Aorta (tissue), 5 donors: ENCODE measurements at places on chromosomes 5 and 9.

- DNase-seq: no peak
Measured at GRCh38 chr9:4317681-4318080, 17.8 kb upstream of the GLIS3 start.

DNA sequence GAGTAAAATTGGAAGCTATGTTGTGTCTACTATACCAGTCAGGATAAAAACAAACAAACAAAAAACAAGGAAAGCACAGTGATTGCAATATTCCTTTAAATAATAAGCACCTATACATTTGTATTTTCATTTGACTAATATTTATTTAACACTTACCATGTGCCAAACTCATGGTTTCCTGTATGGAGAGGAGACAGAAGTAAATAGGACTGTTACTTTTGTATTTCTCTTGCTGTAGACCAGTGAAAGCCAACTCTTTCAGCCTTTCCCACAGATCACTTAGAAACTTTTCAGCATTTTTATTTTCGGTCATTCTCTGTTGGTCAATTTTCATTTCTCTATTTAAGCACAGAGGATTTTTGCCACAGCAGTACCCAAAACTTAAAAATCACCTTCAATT is 4.5 kb downstream of the CMYA5 start:
- DNase-seq: no peak

DNA sequence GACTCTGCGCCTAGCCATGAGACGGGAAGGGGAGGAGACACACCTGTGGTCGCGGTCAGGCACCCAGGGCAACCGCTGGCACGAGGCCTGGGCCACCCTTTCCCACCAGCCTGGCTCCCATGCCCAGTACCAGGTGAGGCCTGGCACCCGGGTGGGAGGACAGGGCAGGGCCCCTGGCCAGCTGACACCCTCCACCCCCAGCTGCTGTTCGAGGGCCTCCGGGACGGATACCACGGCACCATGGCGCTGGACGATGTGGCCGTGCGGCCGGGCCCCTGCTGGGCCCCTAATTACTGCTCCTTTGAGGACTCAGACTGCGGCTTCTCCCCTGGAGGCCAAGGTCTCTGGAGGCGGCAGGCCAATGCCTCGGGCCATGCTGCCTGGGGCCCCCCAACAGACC is 5.0 kb downstream of the MAMDC4 start:
- DNase-seq: no peak

DNA sequence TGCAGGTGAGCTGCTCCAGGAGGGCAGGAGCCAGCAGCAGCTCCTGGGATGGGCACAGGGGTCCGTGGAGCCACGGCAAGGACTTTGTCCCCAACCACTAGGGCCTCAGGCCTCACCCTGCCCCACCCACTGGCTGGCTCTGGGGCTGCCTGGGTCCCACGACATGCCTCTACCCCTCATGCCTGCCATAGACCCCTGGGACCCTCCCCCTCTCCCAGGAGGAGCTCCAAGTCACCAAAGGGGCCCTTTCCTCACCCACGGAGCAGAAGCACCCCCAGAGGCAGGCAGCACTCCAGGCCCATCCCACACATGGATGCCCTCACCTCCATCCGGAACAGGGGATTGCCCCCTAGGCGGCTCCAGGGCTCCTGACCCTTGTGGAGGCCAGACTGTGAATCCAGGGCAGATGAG is 6.5 kb downstream of the ABCA2 start:
- DNase-seq: no peak

- no peak for DNase-seq
Measured at GRCh38 chr5:59207401-59207800, 624.5 kb downstream of the RAB3C start.

GRCh38 chr5:116731432-116731831 is 156.8 kb upstream of the SEMA6A start:
- no peak for DNase-seq

GRCh38 chr9:22817181-22817580 is 370.6 kb downstream of the DMRTA1 start:
- no peak for DNase-seq
